Right renal cortex interstitium (tissue), 3 donors: ENCODE measurements at places on chromosomes 7 and 10.

DNA sequence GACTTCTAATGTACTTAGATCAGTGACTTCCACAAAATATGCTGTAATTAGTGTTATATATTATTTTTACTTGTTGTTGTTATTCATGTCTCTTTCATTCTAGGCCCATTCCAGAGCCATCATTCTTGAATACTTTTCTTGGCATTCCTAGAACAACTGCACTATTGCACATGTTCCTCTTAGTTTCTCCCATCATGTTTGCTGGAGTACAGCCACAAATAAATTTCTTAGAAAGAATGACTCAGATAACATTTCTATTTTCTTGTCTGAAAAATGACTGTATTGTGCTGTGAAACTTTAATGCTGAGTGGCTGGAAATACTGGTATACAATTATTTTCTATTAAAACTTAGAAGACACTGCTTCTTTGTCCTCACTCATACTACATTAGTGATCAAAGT, 651.0 kb upstream of the STEAP1 start:
- no peak for DNase-seq

GRCh38 chr7:97460433-97460832, 271.5 kb upstream of the TAC1 start:
- no peak for DNase-seq

DNA sequence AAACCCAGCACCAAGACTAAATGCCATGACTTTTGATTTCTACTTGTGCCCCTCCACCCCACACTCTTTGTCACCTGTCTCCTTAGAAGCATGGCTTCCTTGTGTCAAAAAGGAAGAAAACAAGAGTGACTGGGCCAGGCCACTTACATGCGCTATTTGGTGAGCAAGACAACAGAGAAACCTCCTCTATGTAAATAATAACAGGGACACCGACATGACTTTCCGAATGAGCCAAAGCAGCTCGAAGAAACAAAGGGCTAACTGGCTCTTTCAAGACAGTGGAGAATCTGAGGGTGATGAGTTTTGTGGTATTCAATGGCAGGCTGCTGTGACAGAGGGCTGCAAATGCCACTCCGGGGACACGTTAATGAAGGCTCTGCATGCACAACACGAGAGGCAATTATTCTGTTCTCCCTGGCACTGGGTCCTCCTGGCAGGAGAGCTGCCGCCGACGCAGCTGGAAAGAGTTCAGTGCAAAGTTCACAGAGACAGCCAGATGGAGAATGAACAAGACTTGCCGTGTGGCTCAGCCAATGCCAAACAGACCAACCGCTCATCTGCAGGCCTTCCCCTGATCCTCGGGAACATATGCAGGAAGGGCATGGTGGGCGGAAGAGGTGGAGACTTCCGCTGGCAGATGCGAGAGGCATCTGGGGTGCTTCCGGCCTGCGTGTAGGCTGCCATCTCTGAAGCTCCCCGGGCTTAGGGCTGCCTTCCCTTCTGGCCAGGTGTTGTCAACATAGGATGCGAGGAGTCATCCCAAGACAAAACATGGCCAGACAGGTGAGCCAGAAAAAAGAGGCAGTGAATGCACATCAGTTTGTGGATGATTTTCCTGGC, 59.1 kb upstream of the SMNDC1 start:
- DNase-seq: no peak

GRCh38 chr10:121406823-121407545, 191.3 kb downstream of the FGFR2 start:
- no peak for DNase-seq

DNA sequence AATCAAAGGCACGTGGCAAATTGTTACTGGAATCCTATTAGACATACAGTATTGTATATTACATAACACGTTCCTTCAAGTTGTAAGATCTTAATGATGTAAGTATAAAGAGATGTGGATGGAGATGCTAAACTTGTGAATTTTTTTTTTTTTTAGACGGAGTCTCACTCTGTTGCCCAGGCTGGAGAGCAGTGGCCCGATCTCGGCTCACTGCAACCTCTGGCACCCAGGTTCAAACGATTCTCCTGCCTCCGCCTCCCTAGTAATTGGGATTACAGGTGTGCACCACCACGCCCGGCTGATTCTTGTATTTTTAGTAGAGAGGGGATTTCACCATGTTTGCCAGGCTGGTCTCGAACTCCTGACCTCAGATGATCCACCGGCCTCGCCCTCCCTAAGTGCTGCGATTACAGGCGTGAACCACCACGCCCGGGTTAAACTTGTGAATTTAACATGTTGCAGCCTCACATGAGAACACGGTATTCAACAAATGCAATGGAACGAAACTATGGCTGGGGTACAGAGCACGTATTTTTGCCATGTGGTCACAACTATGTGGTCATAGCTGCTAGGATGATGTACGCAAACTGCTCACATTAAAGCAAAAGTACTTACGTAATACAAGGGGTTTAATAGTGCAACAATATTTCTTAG, 818 bp upstream of the SUPV3L1 start:
- DNase-seq: no peak

GRCh38 chr7:34841326-34841725, 183.3 kb downstream of the NPSR1 start:
- no peak for DNase-seq

GRCh38 chr7:87600130-87601124, at the start of gene ABCB1:
ABCB1 (minus strand) TSS chr7:87600884; CDS start chr7:87600184, 700 bp downstream.
- DNase-seq: peak; percentile 43
